ENCODE measurements at places on chromosomes 1 and 21.

DNA sequence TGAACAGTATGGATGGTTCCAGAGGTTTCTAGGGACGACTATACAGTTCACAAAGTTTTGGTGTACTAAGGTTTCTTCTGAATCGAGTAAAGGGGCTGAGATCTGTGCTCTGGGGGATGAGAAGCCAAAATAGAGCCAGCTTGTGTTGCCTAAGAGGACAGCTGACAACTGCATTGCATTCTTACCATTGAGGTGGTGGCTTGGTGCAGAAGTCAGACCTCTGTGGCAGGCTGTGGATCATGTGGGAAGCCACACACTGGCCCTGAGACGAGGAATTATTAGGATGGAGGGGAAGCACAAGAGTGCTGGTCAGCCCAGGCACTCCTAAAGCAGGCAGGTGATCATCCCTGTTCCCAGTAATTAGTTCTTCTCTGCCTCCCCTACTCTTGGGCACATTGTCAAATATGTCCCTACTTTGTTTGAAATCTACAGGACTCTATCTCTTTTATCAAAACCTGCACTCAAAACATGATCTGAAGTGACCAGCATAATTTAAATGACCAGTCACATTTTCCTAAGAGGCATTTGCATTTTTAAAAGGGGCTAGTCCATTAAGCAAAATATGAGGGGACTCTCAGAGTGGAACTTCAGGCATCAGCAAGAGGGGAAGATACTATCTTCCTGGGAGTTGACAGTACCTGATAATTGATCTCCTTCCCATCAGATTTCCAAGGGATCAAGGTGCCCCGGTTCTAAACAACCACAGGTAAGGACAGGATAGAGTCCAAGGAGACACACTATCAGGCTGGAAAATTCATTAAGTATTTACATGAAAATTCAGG, at the start of gene FCRLB:
FCRLB (plus strand) TSS at position 589 of the 782 bp plus-strand sequence. CDS start 1,129 bp downstream, outside the sequence.
- no peak for DNase-seq

DNA sequence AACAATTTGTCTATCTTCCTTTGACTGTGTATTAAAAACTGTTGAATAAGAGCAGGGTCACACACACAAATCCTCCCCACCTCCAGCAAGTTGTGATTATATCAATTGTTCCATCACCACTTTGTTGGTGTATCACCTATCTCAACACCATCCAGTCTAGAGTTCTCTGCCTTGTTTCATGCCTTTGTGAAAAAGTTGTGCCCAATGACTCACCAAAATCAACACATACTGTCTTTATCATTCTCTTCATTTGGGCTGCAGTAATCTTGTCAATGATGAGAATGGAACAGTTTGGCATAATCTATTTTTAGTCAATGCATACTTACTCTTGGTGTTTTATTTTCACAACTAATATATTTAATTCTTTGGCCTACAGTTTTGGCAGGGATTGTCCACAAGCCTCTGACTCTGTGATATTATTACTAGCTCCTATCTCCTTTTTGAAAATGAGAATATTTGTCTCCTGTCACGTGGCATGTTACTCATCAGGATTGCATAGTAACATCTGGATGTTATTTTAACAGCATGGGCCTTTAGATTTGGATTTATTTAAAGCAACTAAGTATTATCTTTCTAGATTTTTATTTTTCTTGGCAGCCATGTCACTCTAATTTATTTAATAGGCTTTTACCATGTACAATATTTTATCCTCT, 5.1 kb downstream of the C1orf87 start:
- DNase-seq, result no peak

GRCh38 chr1:25550155-25550506, 6.7 kb downstream of the LDLRAP1 start:
- DNase-seq, result no peak

GRCh38 chr1:236021424-236022135, 43.3 kb downstream of the NID1 start:
- DNase-seq, result no peak
